Right lung (tissue), 10 donors: ENCODE measurements at places on chromosomes 1 and 21.

GRCh38 chr1:30822966-30823581, 65.5 kb upstream of the LAPTM5 start:
- DNase-seq, result no peak

GRCh38 chr1:233233508-233234040, 62.0 kb downstream of the PCNX2 start:
- DNase-seq, result no peak

DNA sequence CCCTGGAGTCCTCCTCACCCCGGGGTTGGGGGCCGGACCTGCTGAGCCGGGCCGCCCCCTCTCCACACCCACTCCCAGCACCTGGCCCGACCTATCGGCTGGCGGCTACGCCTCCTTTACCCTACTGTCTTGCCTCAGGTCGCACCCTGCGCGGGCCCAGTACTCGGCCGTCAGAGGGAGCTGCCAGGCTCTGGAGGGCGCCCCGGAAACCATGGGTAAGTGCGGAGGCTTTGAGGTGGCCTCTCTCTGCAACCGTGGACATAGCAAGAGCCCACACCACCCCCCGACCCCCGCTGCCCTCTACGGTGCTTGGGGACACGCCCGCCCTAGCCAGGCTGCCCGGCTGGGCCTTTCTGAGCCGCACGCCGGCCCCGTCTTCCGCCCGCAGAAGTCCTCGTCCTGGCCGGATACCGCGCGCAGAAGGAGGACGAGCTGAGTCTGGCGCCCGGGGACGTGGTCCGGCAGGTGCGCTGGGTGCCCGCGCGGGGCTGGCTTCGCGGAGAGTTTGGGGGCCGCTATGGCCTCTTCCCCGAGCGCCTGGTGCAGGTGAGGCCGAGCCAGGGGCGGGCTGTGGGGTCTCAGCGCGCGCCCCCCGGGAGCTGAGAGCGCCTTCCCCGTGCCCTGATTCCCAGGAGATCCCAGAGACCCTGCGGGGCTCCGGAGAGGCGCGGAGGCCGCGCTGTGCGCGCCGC, at the start of gene SH3D21:
SH3D21 (plus strand) TSS at position 159 of the 692 bp plus-strand sequence; CDS start at position 212, 53 bp downstream.
- no peak for DNase-seq

DNA sequence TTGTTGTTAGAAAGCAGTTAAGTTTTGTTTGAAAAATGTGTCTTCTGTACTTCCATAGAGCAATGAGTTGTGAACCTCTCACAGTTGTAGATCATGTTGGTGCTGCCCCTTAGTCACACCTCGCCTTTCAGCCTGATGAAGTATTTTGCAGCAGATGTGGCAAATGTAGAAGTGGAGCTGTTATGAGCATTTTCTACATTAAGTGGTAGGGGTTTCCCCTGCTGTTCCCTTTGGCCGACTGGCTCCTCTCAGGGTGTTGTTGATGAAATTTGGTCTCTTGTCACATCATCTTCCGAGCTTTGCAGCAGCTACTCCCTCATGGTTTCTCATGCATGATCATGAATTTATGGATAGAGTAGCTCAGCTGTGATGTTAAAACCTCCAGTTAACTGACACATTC, 33.6 kb upstream of the DENND1B start:
- no peak for DNase-seq

- DNase-seq, result no peak
Observed at GRCh38 chr1:234214129-234214910, 158.9 kb upstream of the COA6 start.

DNA sequence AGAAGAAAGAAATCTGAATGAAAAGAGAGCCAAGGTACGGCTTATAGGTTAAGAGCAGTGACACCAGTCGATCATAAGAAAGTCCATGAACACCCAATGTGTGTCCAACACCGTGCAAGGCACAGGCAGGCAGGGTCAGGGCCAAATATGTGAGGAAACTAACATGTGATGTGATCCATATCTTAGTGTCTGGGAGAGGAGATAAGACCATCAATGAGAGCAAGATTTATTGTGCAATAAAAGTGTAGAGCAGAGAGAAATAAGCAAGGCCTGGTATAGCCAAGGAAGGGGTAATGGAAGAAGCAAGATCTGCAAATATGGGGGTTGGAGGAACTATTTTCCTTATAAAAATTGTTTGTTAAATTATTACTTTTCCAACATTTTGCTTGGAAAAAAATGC, 198.8 kb downstream of the CRB1 start:
- no peak for DNase-seq

DNA sequence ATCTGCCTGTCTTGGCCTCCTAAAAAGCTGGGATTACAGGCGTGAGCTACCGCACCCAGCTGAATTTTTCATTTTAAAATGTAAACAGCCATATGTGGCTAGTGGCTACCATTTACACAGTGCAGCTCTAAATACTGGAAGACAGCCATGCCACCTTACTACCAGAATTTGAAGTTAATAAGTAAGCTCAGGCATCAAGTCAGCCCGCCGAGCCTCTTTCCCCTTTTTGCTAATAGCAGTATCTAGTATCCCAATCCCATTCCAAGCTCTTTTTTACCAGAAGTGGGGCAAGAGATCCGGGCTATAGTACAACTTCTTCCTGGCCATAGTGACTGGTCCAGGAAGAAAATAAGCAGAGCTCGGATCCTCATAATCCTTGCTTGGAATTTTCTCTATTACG, 15.1 kb downstream of the TAF13 start:
- no peak for DNase-seq

- DNase-seq, result no peak
Observed at GRCh38 chr1:8674912-8675311, 142.5 kb downstream of the RERE start.

- DNase-seq, result no peak
Observed at GRCh38 chr1:76170084-76170483, 95.5 kb downstream of the ST6GALNAC3 start.

DNA sequence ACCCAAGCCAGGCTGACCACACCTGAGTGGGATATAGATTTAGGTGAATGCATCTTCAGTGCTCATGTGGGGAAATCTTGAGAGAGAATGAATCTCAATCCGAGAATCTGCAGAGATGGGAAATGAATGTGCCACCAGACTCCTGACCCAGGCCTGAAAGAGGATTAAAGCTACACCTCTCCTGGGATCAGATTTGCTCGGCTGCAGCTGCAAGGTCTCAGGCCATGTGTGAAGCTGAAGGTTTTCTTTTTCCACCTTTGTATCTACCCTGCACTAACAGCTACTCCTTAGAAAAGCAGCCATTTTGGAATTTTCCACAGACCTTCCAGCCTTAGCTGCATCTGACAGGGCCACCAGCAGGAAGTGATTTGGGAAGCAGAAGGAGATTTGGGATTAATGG, 18.3 kb downstream of the GPR3 start:
- DNase-seq, result no peak

DNA sequence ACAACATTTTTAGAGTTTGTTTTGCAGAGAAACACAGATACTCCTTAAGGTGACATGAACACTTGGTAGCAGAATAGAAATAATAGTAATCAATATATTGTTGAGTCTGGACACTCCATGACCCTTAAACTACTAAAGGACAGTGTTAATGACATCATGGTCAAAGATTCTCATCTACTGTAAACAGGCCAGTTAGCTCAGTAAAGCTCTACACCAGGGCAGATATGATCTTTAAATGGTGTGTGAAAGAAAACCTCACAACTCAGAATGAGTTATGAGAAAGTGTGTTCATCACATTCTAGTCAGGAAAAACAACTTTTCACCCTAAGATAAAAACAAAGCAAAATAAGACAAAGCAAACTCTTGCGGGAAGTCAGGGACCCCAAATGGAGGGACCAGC, 58.1 kb upstream of the ADAMTS5 start:
- no peak for DNase-seq

DNA sequence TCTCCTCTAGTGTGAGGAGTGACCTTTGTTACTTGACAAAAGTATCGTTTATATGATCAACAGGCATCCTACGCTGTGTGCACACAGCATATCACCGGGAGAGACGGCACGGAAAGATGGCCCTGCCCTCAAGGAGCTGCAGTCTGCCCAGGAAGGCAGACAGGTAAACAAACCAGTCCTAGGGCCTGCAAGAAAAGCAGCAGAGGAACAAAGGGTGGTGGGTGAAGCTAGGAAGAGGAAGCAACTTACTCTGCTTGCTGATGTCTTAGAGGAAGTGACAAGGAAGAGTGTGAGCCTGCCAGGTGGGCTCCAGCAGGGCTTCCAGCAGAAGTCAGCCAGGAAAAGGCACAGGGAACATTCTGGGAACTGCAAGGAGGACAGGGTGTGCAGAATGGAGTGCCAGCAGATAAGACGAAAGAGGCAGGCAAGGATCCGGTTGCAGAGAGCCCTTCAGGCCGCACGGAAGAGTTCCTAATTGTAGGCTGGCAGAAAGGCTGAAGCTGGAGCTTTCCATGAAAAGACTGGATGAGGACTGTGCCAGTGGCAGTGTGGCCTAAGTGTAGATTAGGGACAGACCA, 106.7 kb downstream of the SLC45A1 start:
- DNase-seq, result no peak

DNA sequence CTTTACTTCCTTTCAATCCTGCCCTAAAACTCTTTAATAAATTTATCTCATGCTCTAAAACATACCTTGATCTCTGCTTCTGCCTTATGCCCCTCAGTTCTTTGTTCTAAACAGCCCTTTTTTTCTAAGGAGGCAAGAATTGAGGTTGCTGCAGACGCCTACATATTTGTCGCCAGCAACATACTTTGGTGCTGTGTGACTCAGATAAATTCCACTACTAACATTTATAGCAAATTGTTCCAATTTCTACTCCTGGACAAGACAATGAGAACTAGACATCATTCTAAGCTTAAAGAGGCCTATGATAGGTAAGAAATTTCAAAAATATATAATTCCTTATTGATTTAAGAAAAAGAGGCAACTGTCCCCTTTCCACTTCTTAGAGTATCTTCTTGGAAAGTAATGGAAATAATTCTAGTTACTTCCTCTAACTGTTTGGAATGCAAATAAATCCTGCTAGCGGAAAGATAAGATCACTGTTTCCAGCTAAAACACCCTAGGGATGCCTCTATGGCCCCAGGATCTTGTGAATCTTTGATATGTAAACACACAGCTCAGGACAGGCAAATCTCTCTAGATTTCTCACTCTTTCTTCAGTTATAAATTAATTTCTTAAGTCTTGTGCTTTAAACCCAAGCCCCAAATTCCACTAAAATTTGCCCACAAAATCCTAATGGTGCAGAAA, 869.1 kb downstream of the KCNT2 start:
- DNase-seq, result no peak

DNA sequence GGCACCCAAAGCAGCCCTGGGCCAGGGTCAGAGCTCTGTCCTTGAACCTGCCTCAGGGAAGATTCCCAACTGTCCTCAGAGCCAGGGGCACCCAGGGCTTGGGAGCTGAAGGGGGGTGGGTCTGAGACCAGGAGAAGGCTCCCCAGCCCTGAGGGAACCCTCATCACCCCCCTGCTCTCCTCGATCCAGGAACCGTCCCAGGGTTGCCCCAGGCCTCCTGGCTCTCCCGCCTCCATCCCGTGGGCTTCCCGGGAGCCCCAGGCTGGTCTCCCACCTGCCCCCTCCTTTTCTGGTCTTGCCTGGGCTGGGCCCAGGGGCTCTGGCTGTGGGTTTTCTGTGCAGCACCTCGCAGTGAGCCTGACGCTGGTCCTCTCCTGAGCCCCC, 6.7 kb upstream of the SAMD11 start:
- no peak for DNase-seq
